GM23248 (cell line): ENCODE measurements at places on chromosomes 13 and 19.

GRCh38 chr19:2790557-2791271, 5.4 kb downstream of the THOP1 start:
- no peak for DNase-seq

GRCh38 chr13:112105244-112105681, 38.3 kb downstream of the SOX1 start:
- DNase-seq: no peak

DNA sequence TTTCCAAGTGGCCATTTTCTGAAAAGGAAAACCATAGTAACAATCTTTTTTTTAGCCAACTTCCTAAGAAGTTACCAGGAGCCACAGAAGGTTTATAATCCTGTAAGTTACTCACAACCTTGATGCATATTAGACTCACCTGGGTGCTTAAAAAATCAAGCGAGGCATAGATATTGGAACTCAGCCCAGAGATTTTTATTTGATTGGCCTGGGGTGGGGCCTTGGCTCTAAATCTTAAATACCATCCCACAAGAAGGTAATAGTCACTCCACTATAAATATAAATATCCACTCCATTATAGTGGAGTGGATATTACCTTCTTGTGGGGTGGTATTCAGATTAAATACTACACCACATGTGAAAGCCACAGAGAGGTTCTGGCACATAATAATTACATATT, 429.6 kb downstream of the RFC3 start:
- no peak for DNase-seq

GRCh38 chr13:75689686-75690085, 53.6 kb downstream of the LMO7 start:
- no peak for DNase-seq

GRCh38 chr13:21625366-21625765, 21.4 kb upstream of the MICU2 start:
- DNase-seq: peak; percentile 63
